ENCODE measurements at places on chromosomes 3 and 15.

DNA sequence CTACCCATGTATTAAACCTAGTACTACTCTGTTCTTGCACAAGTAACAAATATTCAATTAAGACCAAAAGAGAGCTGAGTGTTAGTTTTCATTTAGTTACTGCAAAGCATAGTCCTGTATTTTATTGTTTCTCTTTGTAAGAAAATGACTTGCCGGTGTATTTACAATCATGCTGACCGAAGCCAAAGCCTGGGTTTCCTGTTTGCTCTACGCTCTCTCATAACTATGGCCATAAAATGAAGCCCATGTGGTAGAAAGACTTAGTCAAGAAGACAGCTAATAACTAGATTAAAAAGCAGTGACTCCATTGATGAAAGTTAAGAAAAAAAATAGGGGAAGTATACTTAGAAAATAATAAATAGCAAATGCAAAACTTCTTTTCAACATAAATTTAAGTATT, 479.9 kb downstream of the CNTN4 start:
- no peak for DNase-seq

GRCh38 chr15:67144609-67145311, 79.4 kb downstream of the SMAD3 start:
- no peak for DNase-seq

DNA sequence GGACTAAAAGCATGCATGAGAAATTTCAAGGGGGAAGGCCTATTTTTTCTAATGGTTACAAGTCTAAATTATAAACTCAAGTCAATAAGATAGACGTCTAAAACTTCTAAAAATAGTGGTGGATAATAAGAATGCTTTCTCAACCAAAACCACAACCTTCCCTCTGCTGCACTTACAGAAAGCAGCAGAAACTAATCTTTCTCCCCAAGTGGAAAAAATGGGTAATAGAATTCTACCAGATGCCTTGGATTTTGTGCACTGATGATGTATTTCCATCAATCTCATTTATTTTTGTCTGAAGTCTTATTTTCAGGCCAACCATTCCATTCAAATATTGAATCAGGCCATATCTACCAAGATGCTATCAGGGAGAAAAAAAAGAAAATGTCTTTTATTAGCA, 344.7 kb downstream of the NEK10 start:
- DNase-seq, result no peak

DNA sequence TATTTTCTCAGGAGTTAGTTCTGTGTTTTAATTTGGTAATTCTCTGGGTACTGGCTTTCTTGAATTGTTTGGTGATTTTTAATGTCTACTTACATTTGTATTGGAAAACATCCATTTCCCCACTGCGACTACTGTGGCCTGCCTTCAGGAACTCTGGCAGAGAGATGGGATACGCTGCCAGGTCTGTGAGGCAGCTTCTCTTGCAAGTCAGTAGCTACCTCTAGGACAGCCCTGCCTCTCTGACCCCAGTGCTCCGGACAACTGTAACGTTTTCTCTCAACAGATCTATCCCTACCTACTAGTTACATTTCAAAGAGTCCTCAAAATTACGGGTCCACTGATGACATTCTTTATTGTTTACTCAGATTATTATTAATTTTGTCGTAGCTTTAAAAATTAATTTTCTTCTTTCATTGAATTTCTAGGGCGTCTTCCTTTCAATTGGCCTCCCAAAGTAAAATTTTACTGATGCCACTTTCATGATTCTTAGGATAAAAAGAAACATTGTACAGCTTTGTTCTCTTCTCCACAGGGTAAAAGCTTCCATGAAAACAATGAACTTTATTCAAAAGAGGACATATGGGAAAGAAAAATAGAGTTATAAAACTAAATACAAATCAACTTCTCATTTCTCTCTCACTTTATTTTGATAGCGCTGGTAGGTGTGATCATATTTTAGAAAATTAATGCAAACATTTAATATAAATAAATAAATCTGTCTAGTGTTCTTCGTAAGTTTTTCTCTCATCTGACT, 123.2 kb upstream of the GOLGA8J start:
- no peak for DNase-seq

- DNase-seq, result no peak
Observed at GRCh38 chr3:161070980-161071663, 34.0 kb downstream of the B3GALNT1 start.

DNA sequence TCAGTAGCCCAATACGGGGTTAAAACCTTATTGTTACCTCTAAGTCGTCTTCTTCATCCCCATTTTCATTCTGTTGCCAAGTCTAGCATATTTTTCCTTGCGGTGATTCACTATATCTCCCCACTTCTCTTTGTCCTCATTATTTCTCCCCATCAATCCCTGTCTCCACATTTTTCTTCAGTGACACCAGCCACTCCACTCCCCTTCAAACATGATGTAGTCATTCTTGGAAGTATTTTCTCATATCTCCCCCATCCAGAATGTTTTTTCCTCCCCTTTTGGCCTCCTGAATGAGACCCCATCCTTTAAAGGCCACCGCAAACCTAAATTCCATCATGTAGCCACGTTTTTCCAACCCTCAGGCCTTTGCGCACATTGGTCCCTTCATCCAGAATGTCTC, 105.9 kb downstream of the TOP2B start:
- no peak for DNase-seq

DNA sequence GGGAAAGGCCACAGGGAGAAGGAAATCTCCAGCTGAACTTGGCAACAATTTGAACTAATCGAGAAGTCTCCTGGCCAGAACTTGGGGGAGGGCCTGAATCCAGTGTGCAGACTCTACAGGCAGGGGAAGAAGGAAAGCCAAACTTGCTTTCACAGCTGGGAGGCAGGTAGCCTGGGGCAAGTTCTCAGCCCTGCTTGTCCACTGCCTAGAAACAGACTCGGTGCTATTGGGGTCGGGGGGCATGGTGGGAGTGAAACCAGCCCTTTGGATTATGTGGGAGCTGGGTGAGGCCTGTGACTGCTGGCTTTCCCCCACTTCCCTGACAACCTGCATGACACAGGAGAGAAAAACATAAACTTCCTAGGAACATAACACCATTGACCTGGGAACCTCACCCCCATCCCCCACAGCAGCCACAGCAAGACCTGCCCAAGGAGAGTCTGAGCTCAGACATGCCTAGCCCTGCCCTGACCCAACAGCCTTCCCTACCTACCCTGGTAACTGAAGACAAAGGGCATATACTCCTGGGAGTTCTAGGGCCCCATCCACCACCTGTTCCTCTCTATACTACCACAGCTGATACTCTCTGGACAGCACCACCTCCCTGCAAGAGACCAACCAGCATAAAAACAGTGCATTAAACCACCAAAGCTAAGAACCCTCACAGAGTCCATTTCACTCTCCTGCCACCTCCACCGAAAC, 103.7 kb upstream of the MNS1 start:
- DNase-seq, result no peak

DNA sequence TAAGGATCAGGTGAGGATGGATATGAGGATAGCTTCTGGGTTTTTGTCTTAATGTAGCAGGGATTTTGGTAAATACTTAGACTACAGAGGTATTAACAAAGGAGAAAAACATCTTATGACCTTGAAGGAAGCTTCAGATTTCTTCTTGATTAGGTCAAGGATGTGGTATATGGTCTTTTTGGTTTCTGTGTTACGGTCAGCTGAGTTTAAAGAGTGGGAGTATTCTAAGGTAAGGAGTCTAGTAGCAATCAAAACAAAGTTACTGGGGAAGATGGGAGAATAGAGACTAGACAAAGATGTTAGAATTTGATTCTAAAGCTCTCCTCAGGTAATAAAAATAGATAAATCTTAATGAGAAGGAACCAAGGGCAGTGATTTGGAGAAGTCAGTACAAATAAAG, 6.2 kb downstream of the HMG20A start:
- DNase-seq, result no peak
